ENCODE measurements at places on chromosomes 7 and 10.

DNA sequence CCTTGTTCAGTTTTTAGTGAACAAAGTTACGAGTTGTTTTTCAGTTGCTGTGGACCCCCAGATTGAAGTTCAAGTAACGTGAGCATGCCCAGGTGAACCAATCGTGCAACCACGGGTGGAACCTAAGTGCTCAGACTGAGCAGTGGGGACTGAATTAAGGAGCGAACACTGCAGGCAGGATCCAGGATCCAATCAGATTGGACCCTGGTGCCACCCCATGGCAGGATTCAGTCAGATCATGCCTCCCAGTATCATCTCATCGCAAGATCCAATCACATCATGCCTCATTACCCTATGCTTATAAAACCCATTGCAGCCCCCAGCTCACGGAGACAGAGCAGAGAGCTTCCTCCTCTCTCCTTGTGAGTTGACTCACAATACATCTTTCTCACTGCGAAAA, 80.9 kb downstream of the PFKFB3 start:
- DNase-seq = no peak

DNA sequence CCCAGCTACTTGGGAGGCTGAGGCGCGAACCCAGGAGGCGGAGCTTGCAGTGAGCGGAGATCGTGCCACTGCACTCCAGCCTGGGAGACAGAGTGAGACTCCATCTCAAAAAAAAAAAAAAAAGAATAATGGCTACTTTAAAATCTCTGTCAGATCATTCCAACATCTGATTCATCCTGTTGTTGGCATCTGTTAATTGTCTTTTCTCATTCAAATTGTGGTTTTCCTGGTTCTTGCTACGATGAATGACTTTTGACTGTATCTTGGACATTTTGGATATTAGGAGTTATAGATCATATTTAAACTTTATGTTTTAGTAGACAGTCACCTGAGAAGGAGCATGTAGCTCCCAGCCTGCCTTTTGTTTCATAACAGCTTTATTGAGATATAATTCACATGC, 8.5 kb downstream of the TPST1 start:
- no peak for DNase-seq

DNA sequence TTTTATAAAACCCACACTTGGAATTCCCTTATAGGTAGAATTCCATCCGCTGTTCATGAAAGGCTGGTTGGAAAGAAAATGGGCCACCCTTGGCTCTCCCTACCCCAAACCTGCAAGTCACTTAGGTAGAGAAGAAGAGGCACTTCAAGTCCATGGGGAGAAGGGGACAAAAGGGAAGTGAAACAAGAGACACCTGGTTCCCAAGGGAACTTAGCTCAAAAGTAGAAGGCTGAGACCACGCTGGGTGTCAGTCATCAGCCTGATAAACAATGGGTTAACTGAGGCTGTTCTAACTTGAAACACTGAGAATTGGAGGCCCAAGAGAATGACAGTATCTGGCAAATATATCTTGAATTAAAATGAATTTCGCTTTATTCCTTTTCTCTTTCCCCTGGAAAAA, 330.8 kb upstream of the NFE2L3 start:
- DNase-seq = no peak

DNA sequence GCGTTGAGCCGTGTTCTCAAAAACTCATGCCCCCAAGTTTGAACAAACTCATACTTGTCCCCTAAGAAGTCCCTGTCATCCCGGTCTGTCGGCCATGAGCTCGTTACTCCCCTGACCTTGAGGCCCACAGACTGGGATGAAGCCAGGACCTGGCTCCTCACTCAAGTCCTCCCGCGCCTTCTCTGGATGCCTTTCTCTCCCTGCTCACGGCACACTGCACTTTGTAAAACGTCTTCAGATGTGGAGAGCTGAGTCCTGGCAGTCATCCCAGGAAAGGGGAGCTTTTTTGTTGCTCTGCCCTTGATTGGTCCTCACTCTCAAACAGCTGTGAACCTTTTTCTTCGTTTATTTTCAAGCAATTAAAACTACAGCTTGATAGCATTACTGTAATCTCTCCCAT, 110.8 kb downstream of the JAZF1 start:
- no peak for DNase-seq

DNA sequence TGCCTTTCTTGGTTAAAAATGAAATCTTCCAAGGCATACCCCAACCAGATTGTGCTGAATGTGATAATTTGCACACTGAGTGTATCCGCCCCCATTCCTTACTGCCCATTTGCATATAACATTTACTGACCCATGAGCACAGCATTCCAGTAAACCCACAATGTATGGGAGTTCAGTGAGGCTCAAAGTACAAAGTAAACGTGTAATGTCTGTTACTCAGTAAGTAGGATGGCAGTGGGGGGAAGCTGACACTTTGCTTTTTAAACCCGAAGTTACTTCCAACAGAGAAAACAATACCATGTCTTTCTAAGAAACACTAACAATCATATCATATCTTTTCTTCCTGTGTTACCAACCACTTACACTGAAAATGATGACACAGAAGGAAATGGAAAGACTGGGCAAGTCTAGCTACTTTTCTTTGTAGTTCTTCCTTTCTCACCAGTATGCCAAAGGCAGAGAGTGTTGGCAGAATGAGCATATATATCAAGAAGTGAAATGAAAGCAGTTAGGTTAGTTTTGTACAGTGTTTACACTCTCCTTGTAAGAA, 27.1 kb upstream of the SOSTDC1 start:
- no peak for DNase-seq

GRCh38 chr10:114856544-114857287, 35.1 kb downstream of the FHIP2A start:
- no peak for DNase-seq

GRCh38 chr10:17703706-17704105, 48.3 kb upstream of the TMEM236 start:
- no peak for DNase-seq

DNA sequence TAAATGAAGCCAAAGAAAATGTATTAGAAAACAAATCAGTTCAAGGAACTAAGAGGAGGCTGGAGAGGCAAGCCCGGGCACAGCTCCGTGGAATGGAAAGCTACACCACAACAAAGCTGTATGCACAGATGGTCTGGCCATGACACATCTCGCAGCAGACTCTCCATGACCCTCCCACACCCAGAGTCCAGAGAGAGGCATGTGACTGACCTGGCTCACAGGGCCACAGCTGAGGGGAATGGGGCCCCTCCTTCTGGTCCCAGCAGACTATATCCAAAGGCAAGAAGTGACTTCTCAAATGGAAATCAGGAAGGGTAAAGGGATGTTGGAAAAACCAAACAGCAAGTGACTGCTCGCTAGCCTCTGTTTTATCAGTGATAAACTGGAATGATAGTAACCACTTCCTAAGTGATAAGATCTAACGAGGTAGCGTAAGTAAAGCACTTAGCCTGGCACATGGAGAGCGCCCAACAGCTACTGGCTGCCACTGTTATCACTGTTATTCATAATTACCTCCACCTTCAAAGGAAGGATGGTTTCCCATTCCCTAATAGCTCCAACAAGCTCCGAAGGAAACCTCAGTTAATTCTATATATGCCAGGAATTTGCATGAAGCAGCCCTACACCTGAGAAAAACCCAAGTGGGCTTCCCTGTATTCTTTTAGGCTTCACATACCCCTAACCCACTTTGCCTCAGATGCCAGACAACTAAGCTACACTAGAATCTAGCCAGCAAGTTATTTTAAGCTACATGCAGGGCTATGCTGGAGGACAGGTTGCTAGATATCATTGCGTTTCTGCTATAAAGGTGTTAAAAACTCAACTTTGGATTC, 8.4 kb downstream of the OSBPL3 start:
- no peak for DNase-seq

DNA sequence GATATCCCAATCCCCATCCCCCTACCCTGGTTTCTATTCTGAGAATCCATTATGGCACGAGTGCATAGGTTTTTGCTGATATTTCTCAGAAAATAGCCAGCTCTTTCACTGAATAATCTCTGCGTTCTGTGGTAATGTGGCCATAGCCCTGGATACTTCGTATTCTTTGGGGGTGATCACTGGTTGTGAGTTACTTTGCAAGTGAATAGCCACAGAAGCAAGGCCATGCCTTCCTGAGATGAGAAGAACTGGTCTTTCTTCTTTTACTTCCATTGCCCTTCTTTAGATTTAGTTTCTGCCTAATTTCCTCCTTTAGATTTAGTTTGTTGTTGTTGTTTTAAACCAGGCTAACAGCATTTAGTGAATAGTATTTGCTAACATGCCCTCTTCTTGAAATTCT, 323.4 kb downstream of the CDC14C start:
- DNase-seq = no peak

DNA sequence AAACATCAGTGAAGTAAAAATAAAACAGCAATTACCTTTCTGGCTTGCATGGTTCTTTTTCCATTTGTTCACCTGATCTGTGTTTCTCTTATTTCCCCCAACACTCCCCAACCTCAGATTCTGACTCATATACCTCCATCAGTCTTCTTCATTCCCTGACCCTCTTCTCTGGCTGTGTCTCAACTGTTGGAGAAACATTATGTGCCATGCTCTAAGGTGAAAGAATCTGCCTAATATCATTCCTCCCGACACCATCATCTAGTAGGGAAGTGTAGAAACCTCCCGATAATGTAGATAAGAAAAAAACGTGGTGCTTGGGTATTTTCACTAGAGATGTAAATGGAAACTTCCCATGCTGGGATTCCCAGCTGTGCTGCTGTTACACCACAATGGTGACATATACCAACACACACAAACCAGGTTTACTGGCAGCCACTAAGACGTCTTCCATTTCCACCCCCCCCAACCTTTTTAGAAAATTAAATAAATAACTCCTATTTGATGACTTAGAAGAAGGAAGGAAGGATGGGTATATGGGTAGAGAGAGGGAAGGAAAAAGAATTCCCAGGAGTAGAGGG, 63.4 kb downstream of the OSBPL3 start:
- no peak for DNase-seq

DNA sequence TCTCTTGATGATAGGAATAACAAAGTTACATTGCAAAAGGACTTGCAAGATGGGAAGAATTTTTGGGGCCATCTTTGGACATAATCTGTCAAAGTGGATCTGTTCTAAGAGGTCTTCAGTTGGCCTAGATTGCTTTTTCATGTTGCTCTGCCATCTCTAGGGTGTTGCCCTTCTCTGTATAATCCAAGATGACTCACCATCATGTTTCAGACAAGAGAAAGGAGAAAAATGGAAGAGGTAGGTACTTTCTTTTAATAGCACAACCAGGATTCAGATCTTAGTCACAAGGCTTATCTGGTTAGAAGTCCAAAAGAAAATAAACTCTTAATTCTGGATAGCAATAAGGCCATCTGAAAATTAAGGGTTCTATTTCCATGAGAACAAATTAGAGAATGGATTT, 38.7 kb upstream of the FOXP2 start:
- no peak for DNase-seq

GRCh38 chr7:109549471-109550193, 980.0 kb downstream of the DNAJB9 start:
- no peak for DNase-seq

- no peak for DNase-seq
Observed at GRCh38 chr10:14487488-14487883, 156.8 kb upstream of the FRMD4A start.

GRCh38 chr7:1318051-1318450, 85.4 kb downstream of the UNCX start:
- DNase-seq = no peak

- no peak for DNase-seq
Observed at GRCh38 chr10:1643908-1644179, 93.5 kb downstream of the ADARB2 start.

GRCh38 chr7:111333010-111333409, 229.3 kb downstream of the IMMP2L start:
- no peak for DNase-seq

DNA sequence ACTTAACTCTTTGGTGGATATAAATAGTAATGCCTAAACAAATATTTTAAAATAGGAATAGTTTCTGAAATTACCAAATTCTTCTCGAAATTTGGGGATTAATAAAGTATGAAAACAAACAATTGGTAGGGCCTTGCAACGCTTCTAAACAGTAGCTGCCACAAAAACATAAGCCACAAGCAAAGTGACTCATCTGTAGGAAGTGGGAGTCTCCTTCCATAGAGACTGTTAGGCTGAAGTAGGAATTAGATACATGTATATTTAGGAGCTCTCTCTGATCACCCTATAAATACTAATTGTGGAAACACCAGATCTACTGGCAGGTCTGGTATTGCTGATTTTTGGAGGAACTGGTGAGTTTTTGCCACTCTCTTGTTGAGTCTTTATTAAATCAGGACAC, 5.7 kb upstream of the LMOD2 start:
- no peak for DNase-seq

- no peak for DNase-seq
Observed at GRCh38 chr10:120511165-120511564, 54.1 kb downstream of the PLPP4 start.

GRCh38 chr10:131195116-131195515, 116.4 kb downstream of the TCERG1L start:
- no peak for DNase-seq

Data from GM13977 (cell line).